Muscle of back (tissue), 13 donors: ENCODE measurements at places on chromosomes 11 and 22.

GRCh38 chr11:1994121-1994520, 3.5 kb downstream of the H19 start:
- no peak for DNase-seq

DNA sequence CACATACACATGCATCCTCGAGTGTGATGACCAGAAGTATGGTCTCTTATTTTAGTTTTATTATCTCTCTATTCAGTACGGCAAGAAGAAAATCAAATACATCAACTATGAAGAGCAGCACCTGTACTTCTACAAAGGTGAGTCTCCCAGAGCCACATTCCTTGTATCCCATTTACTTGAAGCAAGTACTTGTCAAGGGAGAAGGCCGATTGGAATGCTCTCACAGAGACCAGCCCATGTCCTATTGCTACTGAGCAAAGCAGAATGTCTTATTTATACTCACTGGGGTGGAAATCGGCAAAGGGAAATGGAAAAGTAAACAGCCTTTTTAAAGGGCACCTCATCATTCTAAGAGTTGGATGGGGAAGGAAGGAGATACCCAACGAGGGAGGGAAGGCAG, 72.6 kb upstream of the OR5AK2 start:
- DNase-seq: no peak

DNA sequence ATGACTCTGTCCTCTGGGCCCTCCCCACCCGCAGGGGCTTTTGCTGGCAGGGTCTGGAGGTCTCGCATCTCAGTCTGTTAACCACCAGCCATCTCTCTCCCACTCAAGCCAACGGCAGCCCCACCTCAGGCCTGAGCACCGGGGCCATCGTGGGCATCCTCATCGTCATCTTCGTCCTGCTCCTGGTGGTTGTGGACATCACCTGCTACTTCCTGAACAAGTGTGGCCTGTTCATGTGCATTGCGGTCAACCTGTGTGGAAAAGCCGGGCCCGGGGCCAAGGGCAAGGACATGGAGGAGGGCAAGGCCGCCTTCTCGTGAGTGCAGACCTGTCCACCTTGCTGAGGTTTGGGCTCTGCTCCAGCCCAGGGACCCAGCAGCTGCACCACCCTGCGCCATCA, 44.3 kb upstream of the TTC12 start:
- no peak for DNase-seq

DNA sequence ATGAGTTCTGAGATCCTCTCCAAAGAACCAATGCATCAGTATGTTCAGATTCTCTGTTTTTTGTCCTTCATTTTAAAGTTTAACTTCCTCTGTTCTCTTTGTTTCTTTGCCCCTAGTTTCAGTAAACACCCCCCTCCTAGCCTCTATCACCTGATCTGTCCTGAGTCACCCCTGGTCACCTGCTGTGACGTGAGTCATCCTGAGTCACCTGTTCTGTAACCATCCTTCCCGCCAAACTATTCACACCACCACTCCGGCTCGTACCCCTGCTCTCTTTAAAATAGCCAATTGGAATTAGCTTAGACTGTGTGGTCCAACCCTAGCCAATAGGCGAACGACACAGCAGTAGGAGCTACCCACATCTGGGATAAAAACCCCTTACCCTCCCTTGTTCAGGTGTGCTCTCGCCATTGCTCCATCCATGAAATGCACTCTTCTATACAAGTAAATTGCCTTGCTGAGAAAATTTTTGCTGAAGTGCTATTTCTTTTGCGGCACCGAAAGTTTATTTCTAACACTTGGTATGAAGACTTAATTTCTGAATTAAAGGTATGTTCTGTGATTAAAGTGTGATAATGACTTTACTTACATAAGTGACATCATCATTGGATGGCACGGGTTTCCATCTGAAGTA, 318.4 kb downstream of the AASDHPPT start:
- no peak for DNase-seq

DNA sequence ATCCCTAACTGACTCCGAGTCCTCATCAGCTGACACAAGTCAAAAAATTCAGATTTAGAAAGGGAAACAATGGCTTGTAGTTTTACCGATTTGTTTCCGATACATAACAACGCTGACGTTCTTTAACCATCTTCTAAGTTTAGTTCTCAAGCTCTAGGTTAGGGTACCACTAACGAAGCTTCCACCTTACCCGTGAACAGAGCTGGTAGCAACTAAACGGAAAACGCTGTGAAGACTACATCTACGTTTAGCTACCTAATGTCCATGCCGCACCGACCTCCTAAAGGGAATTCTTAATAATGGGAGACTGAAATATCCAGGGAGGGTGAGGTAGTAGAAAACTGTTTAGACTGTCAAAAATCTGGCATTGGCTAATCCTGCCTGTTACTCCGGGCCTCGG, 1.0 kb downstream of the NUP98 start:
- DNase-seq: no peak

DNA sequence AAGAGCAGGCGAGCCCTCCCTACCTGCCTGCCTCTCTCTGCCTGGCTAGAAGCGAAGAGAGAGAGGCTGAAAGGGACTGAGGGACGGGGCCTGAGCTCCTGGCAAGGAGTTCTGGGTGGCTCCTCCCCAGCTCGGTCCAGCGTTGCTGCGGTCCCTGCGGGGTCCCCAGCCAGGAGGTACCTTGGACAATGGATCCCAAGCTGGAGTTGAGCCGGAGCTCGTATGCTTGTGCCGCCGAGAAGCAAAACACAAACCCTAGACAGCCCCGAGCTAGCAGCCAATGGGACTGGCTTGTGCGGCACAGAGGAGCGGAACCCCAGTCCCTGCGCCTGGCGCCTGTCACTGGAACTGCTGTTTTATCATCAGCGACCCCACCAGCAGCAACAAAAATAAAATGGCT, 18.3 kb downstream of the SLC25A18 start:
- DNase-seq: no peak

DNA sequence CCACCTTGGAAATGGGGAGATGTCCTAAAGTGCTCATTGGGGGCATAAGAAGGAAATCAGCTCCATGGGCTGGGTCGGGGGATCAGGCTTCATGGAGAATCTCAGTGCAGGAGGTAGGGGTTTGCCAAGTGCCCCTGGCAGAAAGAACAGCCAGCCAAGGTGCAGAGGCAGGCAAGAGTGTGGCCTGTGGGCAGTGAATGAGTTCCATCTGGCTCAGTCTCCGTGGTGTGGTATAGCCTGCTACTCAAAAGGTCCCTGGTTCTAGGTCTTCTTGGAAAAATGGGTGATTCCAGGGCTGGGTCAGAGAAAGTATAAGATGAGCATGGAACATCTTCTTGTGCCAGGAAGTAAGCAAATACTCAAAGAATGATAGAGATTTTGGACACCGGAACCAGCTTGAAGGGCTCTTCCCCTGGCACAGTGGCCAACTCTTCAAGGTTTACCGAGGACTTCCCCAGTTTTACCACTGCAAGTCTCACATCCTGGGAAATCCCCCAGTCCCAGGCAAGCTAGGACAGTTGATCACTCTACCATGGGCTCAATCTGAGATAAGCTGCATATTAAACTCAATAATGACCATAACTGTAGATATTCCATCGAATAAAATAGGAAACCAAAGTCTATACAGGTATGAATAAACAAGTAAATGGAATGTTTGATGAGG, 10.6 kb upstream of the ARAP1 start:
- no peak for DNase-seq

- peak; percentile 91 for DNase-seq
Observed at GRCh38 chr11:106961518-106961917, 56.8 kb downstream of the GUCY1A2 start.

DNA sequence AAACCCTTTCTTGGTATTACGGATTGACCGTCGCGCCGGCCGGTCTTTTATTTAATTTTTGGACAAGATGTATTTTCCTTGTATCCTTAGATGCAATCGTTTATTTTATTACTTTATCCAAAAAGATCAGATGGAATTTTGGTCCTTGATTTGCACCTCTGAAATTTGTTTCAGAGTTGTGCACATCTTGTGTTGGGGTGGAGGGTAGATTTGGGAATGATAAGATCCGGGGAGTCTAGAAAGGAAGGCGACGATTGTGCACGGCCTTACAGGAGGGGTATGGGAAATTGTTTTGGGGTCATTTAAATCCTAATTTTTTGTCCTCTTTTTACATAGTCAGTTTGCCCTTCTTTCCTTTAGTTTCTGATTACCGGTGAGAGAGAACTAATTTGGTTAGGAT, 1.4 kb downstream of the KDM2A start:
- DNase-seq: no peak

GRCh38 chr11:66311470-66311964, 5.3 kb downstream of the CD248 start:
- DNase-seq: no peak

GRCh38 chr11:11409224-11409623, 56.2 kb upstream of the CSNK2A3 start:
- DNase-seq: no peak

DNA sequence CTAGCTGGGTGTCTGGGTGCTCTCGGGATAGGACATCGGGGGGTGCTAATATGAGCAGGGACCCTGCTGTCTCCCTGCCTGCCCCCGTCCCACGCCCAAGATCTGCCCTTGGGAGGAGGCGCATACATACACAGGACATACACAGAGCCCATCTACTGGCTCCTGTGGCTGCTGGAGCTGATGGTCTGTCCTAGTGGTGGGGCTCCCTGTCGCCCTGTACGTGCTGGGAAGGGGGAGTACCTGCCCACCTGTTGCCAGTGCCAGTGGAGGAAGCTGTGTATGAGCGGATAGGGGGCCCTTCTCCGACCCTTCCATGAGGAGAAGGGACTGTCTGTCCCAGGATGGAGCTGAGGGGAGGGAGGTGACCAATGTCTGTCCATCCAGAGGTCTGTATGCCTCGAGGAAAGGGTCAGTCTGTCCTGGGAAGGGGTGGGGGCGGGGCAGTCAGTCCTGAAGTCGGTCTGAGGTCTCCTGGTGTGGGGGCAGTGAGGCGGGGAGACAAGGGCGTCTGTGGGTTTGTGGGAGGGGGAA, 952 bp downstream of the TBC1D10A start:
- DNase-seq: no peak
